ENCODE measurements at places on chromosomes 3 and 15. TPM values are rescaled to one million over a fixed set of nuclear protein-coding genes. Genes with fewer than 3 reads are reported as not detected.

Gene CPN2
- total RNA-seq: 3.5 TPM

Gene C3orf22
- not detected for total RNA-seq

DNA sequence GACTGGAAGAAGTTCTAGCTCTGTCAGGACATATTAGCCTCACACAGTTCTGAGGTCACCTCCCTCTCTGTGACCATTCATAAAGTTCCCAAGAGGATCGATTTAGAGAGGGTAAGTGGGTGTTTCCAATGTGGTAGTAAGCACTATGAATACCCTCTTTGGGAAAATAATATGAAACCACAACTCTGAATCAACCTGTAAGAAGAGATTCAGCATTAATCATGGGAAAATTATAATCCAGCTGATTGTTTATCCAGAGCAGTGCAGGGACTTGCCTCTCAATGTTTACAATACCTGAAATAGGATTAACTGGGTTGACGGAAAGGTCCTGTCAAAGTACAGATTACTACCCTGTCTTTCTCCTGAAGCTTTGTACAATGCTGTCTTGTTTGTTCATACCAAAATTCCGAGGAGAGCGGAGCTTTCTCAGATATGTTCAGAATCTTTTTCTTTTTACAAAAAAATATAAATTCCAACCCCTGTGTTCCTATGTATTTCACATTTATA, 302.9 kb upstream of the DPPA4 start:
- no peak overlapping the region for H3K4me3 ChIP-seq
- H3K27me3 ChIP-seq: no peaks in the 10 kb centered on the region
- DNase-seq: no peak
- H3K36me3 ChIP-seq: no peaks in the 10 kb centered on the region

DNA sequence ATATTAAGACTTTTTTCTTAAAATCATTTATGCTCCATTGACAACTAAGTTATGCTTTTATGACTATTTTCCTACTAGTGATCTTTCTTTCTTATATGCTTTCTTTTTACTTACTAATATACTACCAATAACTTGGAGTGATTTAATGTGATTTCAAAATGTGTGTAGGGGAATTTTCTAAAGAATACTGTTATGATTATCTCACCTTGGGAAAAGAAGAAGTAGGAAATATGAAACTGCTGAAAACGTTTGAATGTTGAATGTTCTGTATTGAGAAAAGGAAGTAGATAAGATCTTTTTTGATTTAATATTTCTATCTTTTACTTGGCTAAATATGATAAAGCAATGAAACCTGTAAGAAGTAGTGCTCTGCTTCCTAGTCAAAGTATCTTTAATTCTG, 7.8 kb upstream of the CD200R1 start:
- H3K36me3 ChIP-seq: no peaks in the 10 kb centered on the region
- no peak for DNase-seq
- H3K27me3 ChIP-seq: no peaks in the 10 kb centered on the region
- H3K4me3 ChIP-seq: no peak overlapping the region

DNA sequence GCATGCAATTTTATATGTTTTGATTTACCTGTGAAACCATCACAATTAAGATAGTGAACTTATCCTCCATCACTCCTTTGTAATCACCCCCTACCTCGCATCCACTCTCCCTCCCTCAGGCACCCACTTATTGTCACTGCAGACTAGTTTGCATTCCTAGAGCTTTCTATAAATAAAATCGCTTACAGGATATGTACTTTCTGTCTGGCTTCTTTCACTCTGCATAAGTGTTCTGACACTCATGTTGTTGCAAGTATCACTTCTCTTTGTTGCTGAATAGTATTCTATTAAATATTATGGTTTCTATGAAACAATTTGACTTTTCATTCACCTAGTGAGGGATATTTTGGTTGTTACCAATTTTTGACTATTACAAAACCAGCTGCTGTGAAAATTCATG, 139.3 kb downstream of the RSRC1 start:
- DNase-seq: no peak
- H3K4me3 ChIP-seq: no peak overlapping the region
- no peaks in the 10 kb centered on the region for H3K4me1 ChIP-seq
- H3K27ac ChIP-seq: no peak overlapping the region
